ENCODE measurements at places on chromosomes 2 and 18.

DNA sequence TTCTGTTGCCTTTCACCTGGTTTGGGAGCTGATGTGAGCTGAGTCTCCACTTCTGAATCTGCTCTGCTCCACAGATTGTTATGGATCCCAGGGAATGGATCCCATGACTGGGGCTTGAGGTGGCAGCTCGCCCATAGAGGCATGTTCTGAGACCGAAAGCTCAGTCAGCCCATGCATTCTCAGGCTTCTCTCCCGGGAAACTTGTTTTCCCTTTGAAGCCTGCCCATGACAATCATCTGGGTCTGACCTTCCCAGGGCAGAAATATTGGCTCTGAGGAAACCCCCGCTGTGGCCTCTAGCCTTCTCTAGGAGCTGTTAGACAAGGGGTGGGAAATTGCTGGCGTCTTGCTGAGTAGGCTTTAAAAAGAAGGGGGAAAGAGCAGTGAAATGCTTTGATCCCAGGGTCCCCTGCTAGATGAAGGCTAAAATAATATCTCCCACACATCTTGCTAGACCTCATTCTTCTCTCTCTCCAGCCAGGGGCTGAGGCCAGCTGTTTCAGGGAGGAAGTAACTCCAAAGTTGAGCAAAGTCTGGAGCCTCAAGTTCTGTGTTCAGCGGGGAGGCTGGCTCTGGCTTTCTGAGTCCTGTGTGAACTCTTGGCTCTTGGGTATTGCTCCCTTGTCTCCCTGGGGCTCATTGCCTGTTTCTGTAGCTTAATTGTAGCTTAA, 2.0 kb downstream of the VAMP8 start:
- no peak for DNase-seq

DNA sequence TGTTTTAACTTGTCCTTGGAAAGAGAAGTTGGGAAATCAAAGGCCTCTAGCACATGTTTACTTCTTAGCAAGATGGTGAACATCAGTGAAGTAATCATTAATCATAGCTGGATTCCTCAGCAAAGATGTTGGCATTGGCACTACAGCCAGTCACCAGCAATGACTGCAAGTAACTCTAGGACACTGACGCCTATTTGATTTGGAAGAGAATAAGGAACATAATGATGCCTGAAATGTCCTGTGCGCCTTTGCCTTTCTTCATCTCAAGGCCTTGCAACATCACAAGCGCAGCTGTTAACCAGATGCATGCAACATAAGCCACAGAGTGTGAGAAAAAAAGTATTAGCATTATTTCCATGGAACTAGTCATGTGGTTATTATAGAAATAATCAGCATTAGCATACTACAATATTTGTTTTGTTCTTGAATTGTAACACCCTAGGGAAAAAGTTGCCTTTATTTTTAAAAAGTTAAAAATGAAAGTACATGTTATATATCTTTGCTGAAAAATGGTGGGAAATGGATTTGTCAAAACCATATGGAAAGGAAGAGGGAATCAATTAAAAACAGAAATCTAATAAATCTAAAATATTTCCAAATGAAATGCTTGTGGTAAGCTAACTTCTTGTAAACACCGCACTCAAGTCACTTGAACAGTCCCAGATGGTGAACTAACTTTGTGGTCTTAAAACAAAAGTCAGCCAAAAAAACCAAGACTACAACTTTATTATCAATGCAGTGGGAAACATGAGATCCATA, 55.6 kb downstream of the THADA start:
- DNase-seq = no peak

GRCh38 chr2:148866091-148866490, 8.9 kb upstream of the KIF5C start:
- DNase-seq = no peak

- no peak for DNase-seq
Observed at GRCh38 chr2:21646345-21646744, 522.6 kb downstream of the TDRD15 start.

All from GM12892 (cell line).